ENCODE measurements at places on chromosomes 7 and 10. TPM values are rescaled to one million over a fixed set of nuclear protein-coding genes. Genes with fewer than 3 reads are reported as not detected.

- no peak overlapping the region for H3K4me3 ChIP-seq
- H3K4me1 ChIP-seq = no peaks in the 10 kb centered on the region
- H3K27ac ChIP-seq = no peak overlapping the region
- no peak for DNase-seq
Measured at GRCh38 chr7:152501506-152501905, 65.7 kb upstream of the KMT2C start.

GRCh38 chr10:132387764-132388210 is 9.2 kb upstream of the PWWP2B start:
- H3K4me1 ChIP-seq = peaks cover 3% of the 10 kb centered on the region
- H3K27ac ChIP-seq = peak overlapping the region; percentile 79
- H3K36me3 ChIP-seq = no peaks in the 10 kb centered on the region
- peaks cover 2% of the 10 kb centered on the region for H3K27me3 ChIP-seq

DNA sequence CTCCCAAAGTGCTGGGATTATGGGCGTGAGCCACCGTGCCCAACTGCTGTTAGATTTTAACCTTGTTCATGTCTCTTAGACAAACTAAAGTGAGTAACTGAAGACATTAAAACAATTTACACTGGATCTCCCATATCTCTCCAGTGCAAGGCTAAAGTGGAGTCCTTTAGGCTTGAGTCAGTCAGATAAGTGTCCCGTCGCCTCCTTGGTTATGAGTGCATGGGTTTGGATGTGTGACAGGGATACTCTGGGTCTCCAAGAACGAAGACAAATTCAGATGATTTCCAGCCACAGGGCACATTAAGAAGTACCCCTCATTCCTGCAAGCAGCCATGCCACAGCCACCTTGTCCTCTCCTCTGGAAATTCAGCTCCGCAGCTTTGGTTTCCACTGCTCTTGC is 66.1 kb upstream of the PDZD8 start:
- DNase-seq = no peak
- peaks cover 28% of the 10 kb centered on the region for H3K27me3 ChIP-seq
- H3K36me3 ChIP-seq = peaks cover 5% of the 10 kb centered on the region
- H3K4me3 ChIP-seq = no peak overlapping the region
- no peaks in the 10 kb centered on the region for H3K4me1 ChIP-seq
- no peak overlapping the region for H3K27ac ChIP-seq

- peaks cover 7% of the 10 kb centered on the region for H3K4me1 ChIP-seq
- H3K27me3 ChIP-seq = peaks cover 26% of the 10 kb centered on the region
- H3K4me3 ChIP-seq = no peak overlapping the region
- peaks cover 8% of the 10 kb centered on the region for H3K36me3 ChIP-seq
Measured at GRCh38 chr7:106206826-106207541, 77.8 kb downstream of the NAMPT start.

DNA sequence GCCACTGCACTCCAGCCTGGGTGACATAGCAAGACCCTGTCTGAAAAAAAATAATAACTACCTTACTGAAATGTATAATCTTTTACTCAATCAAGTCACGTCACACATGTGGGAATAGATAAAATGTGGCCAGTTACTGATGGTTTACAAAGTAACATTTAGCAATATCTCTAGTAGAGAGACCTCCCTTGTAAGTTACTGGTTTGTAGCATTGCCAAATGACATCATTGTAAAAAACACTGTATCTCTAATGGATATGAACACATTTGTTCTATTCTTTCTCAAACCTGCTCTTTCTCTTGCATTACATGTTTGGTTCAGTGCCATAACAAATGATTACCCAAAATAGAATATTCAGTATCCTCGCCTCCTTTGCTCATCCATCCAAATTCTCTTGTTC is 18.8 kb downstream of the TET1 start:
- H3K36me3 ChIP-seq = no peaks in the 10 kb centered on the region
- no peaks in the 10 kb centered on the region for H3K27me3 ChIP-seq
- no peak for DNase-seq
- H3K4me3 ChIP-seq = no peak overlapping the region
- no peak overlapping the region for H3K27ac ChIP-seq

- H3K36me3 ChIP-seq = no peaks in the 10 kb centered on the region
- H3K4me3 ChIP-seq = no peak overlapping the region
- H3K27ac ChIP-seq = no peak overlapping the region
- H3K4me1 ChIP-seq = peaks cover 23% of the 10 kb centered on the region
Measured at GRCh38 chr7:120991581-120991980, 3.1 kb downstream of the CPED1 start.

GRCh38 chr7:100685049-100685605 is 8.9 kb downstream of the GIGYF1 start:
- no peak overlapping the region for H3K4me3 ChIP-seq
- H3K27me3 ChIP-seq = no peaks in the 10 kb centered on the region
- no peak overlapping the region for H3K27ac ChIP-seq
- DNase-seq = no peak
- H3K4me1 ChIP-seq = peaks cover 17% of the 10 kb centered on the region

DNA sequence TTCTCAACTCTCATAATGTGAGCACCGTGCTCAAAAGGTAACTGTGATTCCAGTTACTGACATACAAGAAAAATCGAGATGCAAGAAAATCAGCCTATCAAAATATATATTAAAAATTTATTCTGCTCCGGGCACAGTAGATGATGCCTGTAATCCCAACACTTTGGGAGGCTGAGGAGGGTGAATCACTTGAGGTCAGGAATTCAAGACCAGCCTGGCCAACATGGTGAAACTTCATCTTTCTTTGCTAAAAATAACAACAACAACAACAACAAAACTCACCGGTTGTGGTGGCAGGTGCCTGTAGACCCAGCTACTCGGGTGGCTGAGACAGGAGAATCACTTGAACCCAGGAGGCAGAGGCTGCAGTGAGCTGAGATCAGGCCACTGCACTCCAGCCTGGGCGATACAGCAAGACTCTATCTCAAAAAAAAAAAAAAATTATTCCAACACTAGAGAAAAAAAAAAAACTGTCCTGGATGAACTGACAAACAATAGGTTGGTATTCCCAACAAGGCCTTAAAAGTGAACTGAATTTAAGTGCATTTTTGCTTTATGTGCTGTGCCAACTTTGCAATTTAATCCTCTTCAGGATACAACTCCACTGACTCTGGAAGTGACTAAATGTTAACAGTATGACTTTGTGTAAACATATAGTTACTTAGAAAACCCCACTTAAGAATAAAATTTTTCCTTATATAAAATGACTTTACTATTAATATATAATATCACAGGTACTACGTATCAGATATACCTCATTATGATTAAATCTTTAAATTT is 51.1 kb downstream of the JMJD1C start:
- no peak overlapping the region for H3K4me3 ChIP-seq
- no peak for DNase-seq
- H3K4me1 ChIP-seq = peaks cover 20% of the 10 kb centered on the region

- DNase-seq = peak; percentile 60
- H3K4me3 ChIP-seq = no peak overlapping the region
- H3K4me1 ChIP-seq = peaks cover 30% of the 10 kb centered on the region
- H3K36me3 ChIP-seq = peaks cover 21% of the 10 kb centered on the region
- no peaks in the 10 kb centered on the region for H3K27me3 ChIP-seq
- peak overlapping the region; percentile 77 for H3K27ac ChIP-seq
Measured at GRCh38 chr7:6640246-6640721, 3.2 kb downstream of the ZNF316 start.

GRCh38 chr7:101824440-101824839 is 7.0 kb downstream of the CUX1 start:
- DNase-seq = no peak
- no peak overlapping the region for H3K4me3 ChIP-seq
- peaks cover 9% of the 10 kb centered on the region for H3K4me1 ChIP-seq
- H3K27me3 ChIP-seq = no peaks in the 10 kb centered on the region

GRCh38 chr7:134613623-134614347 is 32.9 kb upstream of the BPGM start:
- H3K36me3 ChIP-seq = no peaks in the 10 kb centered on the region
- peak; percentile 61 for DNase-seq
- H3K27me3 ChIP-seq = peaks cover 15% of the 10 kb centered on the region
- H3K4me3 ChIP-seq = no peak overlapping the region
- peaks cover 12% of the 10 kb centered on the region for H3K4me1 ChIP-seq
- no peak overlapping the region for H3K27ac ChIP-seq

DNA sequence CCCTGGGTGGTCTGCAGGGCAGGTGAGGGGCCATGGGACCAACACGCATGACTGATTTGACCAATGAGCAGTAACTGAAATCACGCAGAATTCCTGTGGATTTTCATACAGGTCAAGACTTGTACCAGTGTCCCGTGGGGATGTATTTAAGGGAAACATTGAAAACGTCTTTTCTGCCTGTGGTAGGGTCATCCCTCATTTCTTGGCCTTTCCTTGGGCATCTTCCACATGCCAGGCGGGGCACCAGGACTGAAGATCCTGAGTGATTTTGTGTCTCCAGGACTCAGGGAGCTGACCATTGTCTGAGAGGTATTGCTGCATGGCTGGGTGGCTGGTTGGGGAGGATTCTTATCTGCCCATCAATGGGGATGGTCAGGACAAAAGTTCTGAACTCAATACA is 289.0 kb downstream of the GLRX3 start:
- no peaks in the 10 kb centered on the region for H3K27me3 ChIP-seq
- DNase-seq = no peak
- H3K4me1 ChIP-seq = no peaks in the 10 kb centered on the region
- H3K27ac ChIP-seq = no peak overlapping the region

GRCh38 chr7:128456255-128456725 is 612 bp downstream of the HILPDA start:
- no peak for DNase-seq
- peaks cover 33% of the 10 kb centered on the region for H3K36me3 ChIP-seq
- H3K27me3 ChIP-seq = peaks cover 5% of the 10 kb centered on the region
- peak overlapping the region; percentile 96 for H3K4me3 ChIP-seq
- H3K27ac ChIP-seq = peak overlapping the region; percentile 86

DNA sequence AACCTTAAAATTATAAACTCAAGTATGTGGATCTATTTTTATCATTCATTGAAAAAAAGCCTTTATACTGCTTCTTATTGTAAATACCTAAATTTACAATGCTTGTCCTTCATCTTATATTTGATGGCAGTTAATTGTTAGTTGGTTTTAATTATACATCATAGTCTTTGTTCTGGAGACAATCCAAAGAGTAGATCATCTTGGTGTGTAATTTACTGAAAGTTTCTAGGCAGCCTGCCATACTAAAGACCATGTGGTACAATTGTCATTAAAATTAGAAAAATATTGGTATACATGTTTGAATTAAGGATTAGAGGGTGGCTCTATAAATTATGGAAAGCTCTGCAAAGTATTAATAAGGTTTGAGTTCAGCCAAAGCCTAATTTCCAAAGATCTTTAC is 231.4 kb downstream of the KCND2 start:
- DNase-seq = no peak
- no peaks in the 10 kb centered on the region for H3K4me1 ChIP-seq
- H3K4me3 ChIP-seq = no peak overlapping the region
- H3K27me3 ChIP-seq = no peaks in the 10 kb centered on the region
- no peak overlapping the region for H3K27ac ChIP-seq

DNA sequence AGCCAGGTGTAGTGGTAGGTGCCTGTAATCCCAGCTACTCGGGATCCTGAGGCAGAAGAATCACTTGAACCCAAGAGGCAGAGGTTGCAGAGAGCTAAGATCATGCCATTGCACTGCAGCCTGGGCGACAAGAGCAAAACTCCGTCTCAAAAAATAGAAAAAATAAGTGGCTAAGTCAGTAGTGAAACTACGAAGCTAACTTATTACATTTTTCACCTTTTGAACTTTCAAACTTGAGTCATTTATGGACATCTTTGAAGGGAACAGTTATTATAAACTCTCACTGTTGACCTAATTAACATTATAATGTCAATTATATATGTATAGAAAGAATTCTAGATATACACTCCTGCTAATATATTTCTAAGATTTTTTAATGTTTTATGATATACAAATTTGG is 541.5 kb upstream of the C7orf33 start:
- no peak overlapping the region for H3K27ac ChIP-seq
- DNase-seq = no peak

DNA sequence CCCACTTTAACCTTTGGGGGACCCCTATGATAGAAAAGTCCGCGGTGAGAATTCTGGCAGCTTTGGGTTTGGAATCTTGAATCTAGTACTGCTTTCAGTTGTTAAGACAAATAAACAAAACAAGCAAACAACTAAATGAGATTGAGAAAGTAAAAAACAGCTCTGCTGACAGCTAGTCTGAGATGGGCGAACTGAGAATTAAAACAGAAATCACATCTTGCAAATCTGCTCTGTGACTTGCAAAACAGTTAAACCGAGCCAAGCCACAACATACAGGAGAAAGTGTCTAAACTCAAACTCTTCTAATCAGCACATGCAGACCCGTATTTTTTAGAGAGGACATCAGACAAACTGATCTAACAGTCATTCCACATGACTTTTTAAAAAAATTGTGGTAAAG is 110.4 kb downstream of the SH2D4B start:
- peaks cover 8% of the 10 kb centered on the region for H3K27me3 ChIP-seq
- no peaks in the 10 kb centered on the region for H3K36me3 ChIP-seq
- no peaks in the 10 kb centered on the region for H3K4me1 ChIP-seq
- H3K27ac ChIP-seq = no peak overlapping the region
- no peak for DNase-seq
- H3K4me3 ChIP-seq = no peak overlapping the region

DNA sequence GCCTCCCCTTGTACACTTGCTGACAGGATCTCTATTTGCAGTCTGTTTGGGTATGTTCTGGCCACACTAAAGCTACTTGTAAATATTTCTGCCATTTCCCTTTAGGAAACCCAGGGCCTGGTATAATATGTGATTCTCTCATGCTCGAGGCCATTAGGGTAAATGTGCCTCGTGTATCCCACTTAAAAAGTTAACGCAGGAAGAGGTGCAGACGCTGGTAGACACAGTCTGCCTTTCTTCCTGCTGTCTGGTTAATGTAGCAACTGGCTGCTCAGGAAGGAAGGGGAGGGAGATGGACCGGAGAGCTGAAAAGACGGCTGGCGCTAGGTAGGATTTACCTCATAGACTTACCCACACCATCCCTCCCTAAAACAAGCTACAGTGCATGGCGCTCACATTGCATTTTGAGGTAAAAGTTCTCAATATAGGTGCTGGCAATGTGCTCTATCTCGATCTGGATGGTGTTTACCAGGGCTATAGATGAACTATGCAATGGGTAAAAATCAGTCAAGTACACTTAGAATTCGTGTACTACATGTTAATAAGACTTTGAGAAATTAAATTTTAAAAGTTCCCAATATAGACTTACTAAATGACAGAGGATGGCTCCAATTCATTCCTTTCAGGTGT is 125.9 kb downstream of the JAZF1 start:
- no peaks in the 10 kb centered on the region for H3K27me3 ChIP-seq
- peaks cover 2% of the 10 kb centered on the region for H3K36me3 ChIP-seq
- H3K4me1 ChIP-seq = peaks cover 8% of the 10 kb centered on the region
- no peak overlapping the region for H3K27ac ChIP-seq
- no peak for DNase-seq

The PPP1R17 gene
- total RNA-seq = not detected

The GPR26 gene
- total RNA-seq = not detected

The SDK1 gene
- total RNA-seq = 0.14 TPM

The CALHM1 gene
- total RNA-seq = not detected

The ADCY1 gene
- 0.57 TPM for total RNA-seq
